Activated naive CD8-positive, alpha-beta T cell treated with anti-CD3 and anti-CD28 coated beads for 36 hours (primary cell): ENCODE measurements at places on chromosomes 12 and 14. TPM values are rescaled to one million over a fixed set of nuclear protein-coding genes. Genes with fewer than 3 reads are reported as not detected.

- H3K36me3 ChIP-seq = peaks cover 1% of the 10 kb centered on the region
- no peak overlapping the region for H3K4me3 ChIP-seq
- no peak for DNase-seq
- H3K4me1 ChIP-seq = no peaks in the 10 kb centered on the region
- no peaks in the 10 kb centered on the region for H3K27me3 ChIP-seq
These were observed 214.8 kb downstream of the DPF3 start for GRCh38 chr14:72679141-72679535.

Gene SETD3
- 52.6 TPM for total RNA-seq

GRCh38 chr14:105903971-105904370 lies 377.6 kb downstream of the TMEM121 start:
- H3K27me3 ChIP-seq = peaks cover 15% of the 10 kb centered on the region
- peaks cover 5% of the 10 kb centered on the region for H3K4me1 ChIP-seq
- no peak overlapping the region for H3K27ac ChIP-seq

Gene PYGL
- 2.3 TPM for total RNA-seq

DNA sequence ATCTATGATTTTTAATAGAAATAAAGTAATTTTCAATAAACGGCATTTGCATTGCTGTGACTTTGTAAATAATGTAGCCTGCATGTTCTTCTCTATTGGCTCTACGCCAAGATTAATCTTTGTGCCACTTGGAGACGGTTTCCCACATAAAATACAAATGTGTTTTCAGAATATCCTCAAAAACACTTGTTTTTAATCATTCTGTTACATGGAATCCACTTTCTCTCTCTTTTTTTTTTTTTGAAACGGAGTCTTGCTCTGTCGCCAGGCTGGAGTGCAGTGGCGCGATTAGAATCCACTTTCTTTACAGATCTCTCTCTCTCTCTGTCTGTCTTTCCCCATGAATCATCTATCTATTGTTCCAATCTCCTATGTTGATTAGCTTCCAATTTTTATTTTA lies 22.8 kb upstream of the SSPN start:
- H3K27me3 ChIP-seq = peaks cover 17% of the 10 kb centered on the region
- H3K4me3 ChIP-seq = no peak overlapping the region
- no peak overlapping the region for H3K27ac ChIP-seq
- no peaks in the 10 kb centered on the region for H3K36me3 ChIP-seq
- H3K4me1 ChIP-seq = no peaks in the 10 kb centered on the region

Gene CCDC38
- 0.16 TPM for total RNA-seq

- no peak overlapping the region for H3K4me3 ChIP-seq
- H3K27me3 ChIP-seq = no peaks in the 10 kb centered on the region
- H3K36me3 ChIP-seq = peaks cover 73% of the 10 kb centered on the region
These were observed 31.9 kb downstream of the USP15 start for GRCh38 chr12:62291864-62292760.
